NCI-H1417 (cell line): ENCODE measurements at places on chromosomes 12 and 14.
A peak's percentile ranks its signal among the peaks of the same experiment; 100 is the strongest.

GRCh38 chr12:38328306-38328895, 11.8 kb downstream of the ALG10B start:
- peak; percentile 66 for DNase-seq

DNA sequence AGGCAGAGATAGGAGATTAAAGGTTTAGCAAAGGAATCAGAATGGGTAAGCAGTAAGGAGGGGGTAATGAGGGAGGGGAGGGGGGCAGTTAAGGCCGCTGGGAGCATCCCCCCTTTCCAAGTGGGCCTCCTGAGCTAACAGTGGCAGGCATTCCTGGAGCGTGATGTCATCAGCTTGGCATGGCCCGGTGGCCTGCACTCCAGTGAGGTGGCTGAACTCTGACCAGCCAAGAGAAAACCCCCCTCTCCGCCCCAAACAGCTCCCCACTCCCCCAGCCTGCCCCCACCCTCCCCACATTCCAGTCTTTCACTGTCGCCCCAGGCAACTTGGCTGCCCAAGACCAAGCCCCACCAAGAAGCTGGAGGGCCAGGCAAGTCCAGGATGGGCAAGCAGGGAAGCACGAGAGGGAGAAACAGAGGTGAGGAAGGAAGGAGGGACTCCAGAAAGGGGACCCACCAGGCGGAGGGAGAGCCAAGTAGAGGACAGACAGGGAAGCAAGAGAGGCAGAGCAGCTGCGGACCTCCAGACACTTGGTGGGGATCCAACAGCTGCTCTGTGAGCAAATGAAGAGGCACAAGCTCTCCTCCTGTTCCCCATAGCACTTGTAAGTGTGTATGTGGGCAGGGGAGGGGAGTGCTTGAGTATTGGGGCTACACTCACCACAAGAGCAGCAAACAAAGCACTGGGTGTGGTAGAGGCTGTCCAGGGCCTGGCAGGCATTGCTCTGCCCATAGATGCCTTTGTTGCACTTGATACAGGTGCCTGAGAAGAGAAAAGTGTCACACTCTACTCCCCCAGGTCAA, 4.5 kb downstream of the AJUBA start:
- no peak for DNase-seq

DNA sequence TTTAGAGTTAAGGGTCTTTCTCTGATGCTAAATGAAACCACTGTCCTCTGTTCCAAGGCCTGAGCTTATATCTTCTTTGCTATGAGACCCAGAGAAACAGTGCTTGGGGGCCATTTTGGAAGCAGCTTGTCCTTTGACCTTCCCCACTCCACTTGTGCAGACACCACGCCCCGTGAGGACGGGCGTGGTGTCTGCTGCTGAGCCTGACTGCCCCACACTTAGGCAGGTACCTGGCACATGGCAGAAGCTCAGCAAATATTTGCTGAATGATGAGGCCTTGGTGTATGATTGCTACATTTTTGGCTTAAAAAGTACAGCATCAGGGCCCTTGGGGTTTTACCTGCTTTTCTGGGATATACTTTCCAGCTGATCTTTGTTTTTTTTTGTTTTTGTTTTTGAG, 69.9 kb downstream of the RASSF3 start:
- DNase-seq, result no peak

DNA sequence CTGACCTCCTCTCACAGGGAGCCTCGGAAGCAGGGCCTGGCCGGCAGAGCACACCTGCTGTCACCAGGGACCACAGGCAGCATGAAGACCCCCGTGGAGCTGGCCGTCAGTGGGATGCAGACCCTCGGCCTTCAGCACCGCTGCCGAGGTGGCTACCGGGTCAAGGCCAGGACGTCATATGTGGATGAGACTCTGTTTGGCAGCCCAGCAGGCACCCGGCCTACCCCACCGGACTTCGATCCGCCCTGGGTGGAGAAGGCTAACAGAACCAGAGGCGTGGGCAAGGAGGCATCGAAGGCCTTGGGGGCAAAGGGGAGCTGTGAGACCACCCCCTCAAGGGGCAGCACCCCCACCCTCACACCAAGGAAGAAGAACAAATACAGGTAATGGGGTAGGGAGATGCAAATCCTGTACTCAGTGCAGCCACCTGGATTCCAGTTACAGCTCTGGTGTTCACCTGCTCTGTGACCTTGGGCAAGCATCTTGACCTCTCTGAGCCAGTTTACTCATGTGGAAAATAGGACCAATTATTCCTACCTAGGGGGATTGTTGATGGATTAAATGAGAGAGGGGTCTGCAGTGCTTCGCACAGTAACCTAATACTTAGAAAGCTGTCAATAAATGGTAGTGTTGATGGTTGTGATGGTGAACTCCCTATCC, 1.3 kb downstream of the RITA1 start:
- no peak for DNase-seq

DNA sequence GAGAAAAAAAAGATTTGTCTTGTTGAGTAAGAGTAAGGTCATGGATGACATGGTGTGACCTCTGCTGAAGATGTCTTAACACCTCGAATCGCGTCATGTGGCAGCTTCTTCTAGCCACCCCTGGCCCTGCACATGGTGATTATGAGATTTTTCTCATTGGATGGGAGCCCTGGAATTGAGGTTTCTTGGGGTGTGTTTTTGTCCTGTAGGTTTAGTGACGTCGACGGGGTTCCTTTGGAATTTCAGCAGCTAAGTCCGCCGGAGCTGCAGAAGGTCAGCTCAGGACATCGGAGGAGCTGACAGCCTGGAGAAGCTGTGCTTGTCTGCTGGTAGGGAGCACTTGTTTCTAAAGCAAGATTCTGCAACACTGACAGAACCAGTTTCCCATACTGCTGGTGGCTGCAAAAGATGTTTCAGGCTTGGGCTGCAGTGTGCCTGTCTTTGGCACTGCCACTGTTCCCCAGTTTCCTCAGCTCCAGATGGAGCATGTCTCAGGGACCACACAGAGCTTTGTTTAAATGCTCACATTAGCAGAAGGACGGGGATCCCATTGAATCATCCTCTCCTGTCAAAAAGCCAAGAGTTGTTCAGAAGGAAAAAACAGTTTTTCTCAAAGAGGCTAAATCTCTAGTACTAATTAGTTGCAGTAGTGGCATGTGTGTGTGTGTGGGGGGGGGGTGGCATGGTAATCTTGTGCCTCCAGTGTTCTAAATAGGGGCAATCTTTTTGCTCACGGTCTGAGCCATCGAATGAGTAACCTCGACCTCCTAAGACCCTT, 5.2 kb upstream of the FOS start:
- DNase-seq, result no peak

- no peak for DNase-seq
Measured at GRCh38 chr14:73426877-73427276, 31.5 kb downstream of the NUMB start.

DNA sequence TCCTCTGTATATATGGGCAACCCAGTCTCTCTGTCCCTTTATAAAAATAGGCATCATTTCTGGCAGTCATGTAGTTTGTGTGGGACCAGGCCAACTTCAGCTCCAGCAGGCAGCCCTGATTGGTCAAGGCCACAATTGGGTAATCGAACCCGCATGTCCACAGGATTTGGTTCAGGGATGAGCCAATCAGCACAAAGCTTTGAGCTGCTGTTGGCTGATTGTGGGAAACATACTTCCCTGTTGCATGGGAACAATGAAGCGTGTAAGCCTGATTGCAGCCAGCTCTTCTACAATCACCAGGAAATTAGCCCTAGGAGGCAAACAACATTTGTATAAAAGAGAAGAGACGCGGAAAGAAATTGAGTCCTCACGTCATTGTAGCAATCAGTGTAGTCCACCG, 328.6 kb downstream of the PCNX1 start:
- peak; percentile 13 for DNase-seq

GRCh38 chr12:39309516-39309915, 133.4 kb downstream of the KIF21A start:
- DNase-seq, result no peak

GRCh38 chr12:70919597-70920035, 922 bp downstream of the PTPRR start:
- peak; percentile 55 for DNase-seq

- no peak for DNase-seq
Measured at GRCh38 chr14:95248432-95248831, 71.3 kb downstream of the CLMN start.

DNA sequence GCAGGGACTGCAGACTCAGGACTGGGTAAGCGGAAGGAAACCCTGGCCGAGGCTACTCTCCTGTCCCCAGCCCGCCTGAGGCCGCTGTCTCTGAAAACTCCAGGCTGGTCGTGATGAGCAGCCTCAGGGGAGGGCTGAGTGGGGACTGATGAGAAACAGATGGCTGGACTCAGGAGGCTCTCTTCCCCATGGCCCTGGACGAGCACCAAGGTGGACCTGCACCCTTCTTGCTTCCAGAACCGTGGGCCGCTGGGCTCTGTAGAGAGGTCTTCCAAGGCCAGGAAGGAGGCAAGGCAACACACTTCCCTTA, 1.1 kb downstream of the TEX22 start:
- DNase-seq, result no peak

GRCh38 chr12:87054226-87054625, 798.0 kb upstream of the MGAT4C start:
- no peak for DNase-seq

DNA sequence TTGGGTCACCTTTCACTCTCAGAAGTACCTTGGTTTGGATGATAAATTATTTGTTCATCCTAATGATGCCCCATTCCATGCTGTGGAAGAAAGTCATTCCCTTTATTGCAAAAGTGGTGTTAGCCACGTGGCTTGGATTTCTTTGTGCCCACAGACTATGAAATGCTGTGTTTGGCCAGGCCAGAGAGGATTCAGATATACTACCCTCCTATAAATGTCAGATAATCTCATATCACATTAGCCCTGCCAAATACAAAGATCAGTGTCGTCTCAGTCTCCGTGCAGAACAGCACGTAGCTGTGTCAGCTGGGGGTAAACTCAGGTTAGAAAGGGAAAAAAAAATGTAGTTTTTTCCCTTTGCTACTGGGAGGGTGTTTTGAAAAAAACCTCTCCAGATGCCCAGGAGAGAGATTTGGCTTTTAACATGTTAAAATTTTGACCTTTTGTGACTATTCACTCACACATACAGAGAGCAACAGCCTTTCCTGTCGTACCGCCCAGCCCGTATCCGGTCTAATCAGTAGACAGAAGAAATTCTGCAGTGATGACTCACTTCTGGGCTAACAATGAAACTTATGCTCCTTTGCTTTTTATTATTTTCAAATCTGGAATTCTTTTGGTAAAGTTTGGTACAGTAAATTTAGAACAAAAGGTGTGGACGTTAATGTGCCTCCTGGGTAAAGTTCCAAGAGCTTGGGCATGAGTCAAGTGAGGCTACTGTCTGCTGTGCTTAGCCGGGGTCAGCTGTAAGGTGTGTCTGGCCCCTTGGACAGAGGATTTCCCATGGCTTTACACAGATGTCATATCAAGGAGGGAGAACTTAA, 8.5 kb upstream of the PTPRB start:
- DNase-seq, result no peak

DNA sequence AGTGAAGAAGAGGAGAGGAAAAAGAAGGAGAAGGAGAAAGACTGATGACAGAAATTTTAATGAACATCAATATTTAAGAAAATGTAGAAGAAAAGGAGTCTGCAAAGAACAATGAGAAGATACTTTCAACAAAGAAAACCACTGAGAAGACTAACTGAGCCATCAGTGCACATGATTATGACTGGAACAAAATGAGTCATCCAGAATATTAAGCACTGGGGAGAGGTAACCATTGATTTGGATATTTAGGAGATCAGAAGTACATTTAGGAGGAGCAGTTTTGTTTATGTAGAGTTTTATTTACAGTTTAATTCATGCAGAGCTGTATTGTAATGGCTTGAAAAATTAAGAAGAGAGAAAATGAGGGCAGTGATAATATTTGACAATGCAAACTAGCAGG, 159.1 kb downstream of the C12orf50 start:
- DNase-seq, result no peak

DNA sequence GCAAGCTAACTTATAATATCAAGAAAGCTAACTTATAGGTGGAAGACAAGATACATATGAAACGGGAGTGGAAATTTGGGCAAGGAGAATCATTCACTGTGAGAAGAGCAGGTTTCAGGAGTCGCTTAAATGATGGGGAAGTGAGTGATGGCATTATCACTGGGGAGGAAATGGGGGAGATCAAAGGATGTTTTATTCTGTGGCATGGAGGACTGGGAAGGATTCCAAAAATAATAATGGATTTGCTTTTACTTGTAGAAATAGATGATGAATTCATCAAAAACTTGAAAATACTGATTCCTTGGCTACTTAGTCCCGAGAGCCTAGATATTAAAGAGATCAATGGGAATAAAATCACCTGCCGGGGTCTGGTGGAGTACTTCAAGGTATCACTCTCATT, 47.8 kb downstream of the SAV1 start:
- DNase-seq, result no peak

- DNase-seq, result peak; percentile 7
Measured at GRCh38 chr14:60815371-60815770, 80.8 kb downstream of the MNAT1 start.
